ENCODE measurements at places on chromosomes 2 and 18. TPM values are rescaled to one million over a fixed set of nuclear protein-coding genes. Genes with fewer than 3 reads are reported as not detected.

The KCNG3 gene
- total RNA-seq: 0.22 TPM

The RBMS1 gene
- 48.4 TPM for total RNA-seq

The CFAP65 gene
- not detected for total RNA-seq

The PFN4 gene
- total RNA-seq: 0.29 TPM

DNA sequence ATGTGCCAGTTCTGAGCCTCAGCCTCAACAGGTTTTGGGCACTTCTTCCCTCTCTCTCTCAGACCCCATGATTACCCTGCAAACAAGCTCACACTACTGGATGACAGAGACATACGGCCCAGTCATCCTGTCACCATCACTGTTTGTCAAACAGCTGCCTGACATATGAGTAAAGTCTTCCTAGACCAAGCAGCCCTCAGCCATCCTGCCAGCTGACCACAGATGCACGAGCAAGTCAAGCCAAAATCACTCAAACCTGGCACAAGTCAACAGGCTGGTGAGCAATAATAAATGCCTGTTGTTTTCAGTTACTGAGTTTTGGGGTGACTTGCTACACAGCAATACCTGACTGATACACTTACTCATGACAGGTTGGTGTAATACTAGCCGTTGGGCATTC is 75.5 kb upstream of the KLF7 start:
- peak; percentile 78 for DNase-seq

DNA sequence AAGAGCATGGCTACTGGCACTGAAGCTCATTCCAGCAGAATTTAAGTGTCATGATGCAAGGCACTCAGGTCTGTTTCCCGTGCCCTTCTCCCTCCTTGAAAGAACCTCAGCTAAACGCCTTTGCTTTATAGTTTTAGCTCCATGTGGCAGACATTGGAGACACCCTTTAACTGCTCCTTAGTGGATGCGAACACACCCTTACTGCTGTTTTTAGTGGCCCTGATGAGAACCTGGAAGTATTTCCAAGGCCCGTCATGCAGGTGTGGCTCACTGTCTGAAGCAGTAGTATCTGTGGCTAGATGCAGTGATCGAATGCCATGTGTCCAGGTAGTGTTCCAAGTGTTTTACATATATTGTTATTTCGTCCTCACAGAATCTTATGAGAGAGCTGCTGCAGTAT is 28.3 kb downstream of the KIF5C start:
- DNase-seq: no peak

GRCh38 chr2:155203178-155203577 is 504.7 kb downstream of the KCNJ3 start:
- no peak for DNase-seq

DNA sequence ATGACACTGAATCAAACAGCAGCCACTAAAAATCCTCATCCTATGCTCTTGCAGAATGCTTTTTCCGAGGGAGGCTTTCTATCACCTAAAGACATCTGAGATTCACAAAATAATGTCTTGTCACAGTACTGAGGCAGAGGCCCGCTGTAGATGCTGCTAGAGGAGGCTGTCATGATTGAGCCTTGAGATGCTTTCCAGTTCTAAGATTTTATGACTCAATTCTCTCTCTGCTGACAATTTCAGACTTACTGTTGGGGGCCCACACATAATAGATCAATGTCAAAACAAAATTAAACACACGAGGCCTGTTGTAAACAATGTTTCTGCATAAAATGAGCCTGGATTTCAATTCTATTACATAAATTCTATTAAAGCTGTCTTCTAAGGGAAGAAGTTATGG is 132.7 kb upstream of the ARL4C start:
- no peak for DNase-seq

GRCh38 chr2:166184789-166185188 is 57.0 kb upstream of the SCN1A start:
- DNase-seq: no peak

GRCh38 chr2:19607400-19607799 is 249.0 kb upstream of the OSR1 start:
- no peak for DNase-seq

DNA sequence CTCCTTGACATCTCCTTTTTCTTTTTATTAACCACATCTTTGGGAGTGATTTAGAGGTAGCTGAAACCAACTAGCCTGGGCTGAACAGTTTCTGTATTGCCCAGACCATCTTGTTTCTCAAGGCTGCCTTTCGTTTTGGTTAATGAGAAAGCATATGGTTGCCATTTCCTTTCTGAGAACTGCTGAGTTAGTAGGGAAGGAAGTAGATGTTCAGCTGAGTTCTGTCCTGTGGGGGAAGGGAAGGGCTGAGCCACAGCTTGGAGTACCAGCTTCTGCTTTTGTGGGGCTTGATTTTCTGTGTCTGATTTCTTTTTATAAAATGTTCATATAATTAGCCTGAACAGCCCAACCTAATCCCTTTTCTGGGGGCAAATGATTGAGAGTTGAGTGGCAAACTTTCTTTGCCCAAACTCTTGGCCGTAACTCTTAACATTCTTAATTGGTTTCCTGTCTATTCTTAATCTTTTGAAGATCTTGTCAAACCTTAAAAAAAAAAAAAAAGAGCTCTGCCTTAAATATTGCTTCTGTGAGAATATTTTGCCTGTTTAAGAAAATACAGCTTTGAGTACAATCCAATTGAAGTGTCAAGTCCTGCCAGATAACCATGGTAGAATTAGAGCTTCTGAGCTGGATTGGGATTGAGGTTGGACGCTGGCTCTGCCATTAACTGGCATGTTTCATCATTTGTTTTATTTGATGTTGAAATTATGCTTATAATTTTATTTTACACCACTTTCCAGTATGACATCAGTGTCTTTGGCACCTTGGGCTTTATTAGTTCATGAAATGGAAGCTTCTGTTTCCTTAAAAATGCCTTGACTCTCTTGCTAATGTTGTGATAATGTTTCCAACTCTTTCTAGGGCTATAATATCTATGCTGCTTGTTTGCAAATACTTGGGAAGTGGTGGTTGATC is 1.9 kb upstream of the NABP1 start:
- DNase-seq: peak; percentile 67

GRCh38 chr18:12843420-12844350 is 40.4 kb downstream of the PTPN2 start:
- peak; percentile 16 for DNase-seq

DNA sequence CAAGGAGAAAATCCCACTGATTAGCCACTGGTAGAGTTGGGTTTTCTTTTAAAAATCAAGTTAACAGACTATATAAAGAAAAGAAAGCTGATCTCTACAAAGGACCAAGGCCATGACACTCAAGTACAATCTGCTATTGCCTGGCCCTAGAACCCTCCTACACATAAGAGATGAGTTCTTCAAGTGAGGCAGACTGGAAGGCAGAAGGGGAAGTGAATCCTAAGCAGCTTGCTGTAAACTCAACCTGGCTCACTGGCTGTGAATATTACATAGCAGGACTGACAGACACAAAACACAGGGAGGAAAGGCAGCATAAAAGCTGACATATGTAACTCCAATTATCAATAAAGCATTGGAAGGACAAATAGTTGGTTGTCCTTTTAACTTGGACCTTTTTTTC is 65.4 kb downstream of the TRIP12 start:
- DNase-seq: no peak

- DNase-seq: no peak
Measured at GRCh38 chr2:62267696-62268095, 71.8 kb downstream of the B3GNT2 start.

GRCh38 chr2:195603998-195604397 is 53.0 kb upstream of the SLC39A10 start:
- no peak for DNase-seq

- DNase-seq: no peak
Measured at GRCh38 chr18:13338318-13338717, 119.8 kb downstream of the LDLRAD4 start.

DNA sequence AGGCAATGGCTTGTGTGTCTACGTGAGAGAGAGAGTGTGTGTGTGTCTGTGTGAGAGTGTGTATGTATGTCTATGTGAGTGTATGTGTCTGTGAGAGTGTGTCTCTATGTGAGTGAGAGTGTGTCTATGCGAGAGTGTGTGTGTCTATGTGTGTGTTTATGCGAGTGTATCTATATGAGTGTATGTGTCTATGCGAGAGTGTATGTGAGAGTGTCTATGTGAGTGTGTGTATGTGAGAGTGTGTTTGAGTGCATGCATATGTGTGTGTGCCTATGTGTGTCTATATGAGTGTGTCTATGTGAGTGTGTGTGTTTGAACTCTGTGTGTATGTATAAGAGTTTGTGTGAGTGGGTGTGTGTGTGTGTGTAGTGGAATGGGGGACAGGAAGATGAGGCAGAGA is 9.8 kb upstream of the GNLY start:
- no peak for DNase-seq

GRCh38 chr18:46320928-46321711 is 216.9 kb downstream of the HAUS1 start:
- no peak for DNase-seq

DNA sequence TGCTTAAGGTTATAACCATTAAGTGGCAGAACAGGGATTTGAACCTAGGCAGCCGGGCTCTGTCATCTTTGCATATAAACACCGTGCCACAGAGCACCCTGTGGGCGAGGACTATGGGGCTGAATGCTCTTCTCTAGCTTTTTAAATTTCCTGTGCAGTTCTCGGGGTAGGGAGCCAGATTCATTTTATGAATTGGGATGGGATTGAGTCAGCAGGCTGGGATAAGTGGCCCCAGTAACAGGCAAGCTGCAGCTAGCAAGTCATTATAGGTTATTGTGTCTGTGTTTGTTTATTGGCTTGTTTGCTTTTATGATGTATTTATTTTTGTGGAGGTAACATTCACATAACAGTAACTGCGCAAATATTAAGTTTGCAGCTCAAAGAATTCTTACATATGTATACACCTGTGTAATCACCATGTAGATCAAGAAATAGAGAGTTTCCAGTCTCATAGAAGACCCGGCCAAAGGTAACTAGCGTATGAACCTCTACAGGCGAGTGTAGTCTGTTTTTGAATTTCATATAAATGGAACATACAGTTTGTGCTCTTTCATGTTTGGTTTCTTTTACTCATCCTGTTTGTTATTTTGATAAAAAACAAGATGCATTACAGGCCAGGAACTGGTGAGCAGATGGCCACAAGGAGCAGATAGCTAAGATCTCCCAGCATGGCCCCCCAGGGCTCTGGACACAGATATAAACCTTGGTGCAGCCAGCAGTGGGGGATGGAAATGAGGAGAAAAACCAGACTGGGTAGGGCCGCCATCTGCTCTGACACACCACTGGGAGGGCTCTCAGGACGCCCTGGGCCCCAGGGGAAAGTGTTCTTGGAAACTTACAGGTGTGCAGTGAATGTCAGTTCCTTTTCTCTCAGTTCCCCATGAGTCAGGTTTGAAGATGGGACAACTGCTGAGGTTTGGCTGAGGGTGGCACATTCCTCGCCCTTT is 49.2 kb upstream of the GPR155 start:
- DNase-seq: no peak
